ENCODE measurements at places on chromosomes 2 and 18.

DNA sequence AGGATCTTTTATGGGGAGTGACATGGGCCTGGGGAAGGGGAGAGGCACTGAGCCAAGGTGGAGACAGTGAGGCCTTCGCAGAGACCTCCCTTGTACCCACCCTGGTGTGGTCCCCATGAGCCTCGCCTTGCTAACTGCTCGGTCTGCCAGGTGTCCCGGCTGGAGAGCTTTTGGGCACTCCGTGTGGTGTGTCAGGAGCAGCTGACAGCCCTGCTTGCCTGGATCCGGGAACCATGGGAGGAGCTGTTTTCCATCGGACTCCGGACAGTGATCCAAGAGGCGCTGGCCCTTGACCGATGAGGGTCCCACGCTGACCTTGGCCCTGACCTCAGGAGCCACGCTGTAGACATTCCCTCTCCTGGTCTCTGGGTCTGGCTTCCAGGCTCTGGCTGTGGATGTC is 11.5 kb upstream of the SLC4A3 start:
- no peak for DNase-seq

GRCh38 chr2:98487806-98488189 is 43.1 kb downstream of the INPP4A start:
- DNase-seq, result no peak

GRCh38 chr18:68722821-68723220 is 7.9 kb upstream of the TMX3 start:
- DNase-seq, result no peak

- DNase-seq, result no peak
Measured at GRCh38 chr2:7780321-7780720, 863.1 kb downstream of the RNF144A start.

DNA sequence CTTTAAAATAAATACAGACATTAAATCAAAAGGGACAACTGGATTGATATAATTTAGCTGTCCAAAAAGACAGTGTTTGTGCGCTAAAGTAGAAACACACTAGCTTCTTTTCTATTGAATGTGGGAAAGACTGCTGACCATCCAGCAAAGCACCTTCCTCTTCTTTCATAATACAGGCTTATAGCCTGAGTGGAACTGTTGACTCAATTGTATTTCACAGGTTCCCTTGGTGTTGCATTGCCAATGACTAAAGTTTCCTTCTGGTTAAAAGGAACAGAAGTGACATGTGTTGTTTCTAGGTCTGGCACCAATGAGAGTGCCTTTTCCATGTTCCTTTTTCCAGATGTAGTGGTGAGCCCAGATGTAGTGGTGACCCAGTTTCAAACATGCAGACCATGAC is 412.3 kb downstream of the RNF144A start:
- DNase-seq, result no peak
